ENCODE measurements at places on chromosomes 2 and 18. TPM values are rescaled to one million over a fixed set of nuclear protein-coding genes. Genes with fewer than 3 reads are reported as not detected.

Gene MGAT4A
- 25.5 TPM for total RNA-seq

Gene FAM98A
- total RNA-seq, result 33.4 TPM

Gene HOXD4
- total RNA-seq, result 2.8 TPM

Gene LIMS4
- 19.5 TPM for total RNA-seq

Gene ANKRD30BL
- not detected for total RNA-seq

Gene RTP5
- total RNA-seq, result not detected

Gene LRP1B
- total RNA-seq, result 0.18 TPM

Gene SLC9A4
- total RNA-seq, result not detected

Gene RMDN2
- 2.4 TPM for total RNA-seq

Gene ARHGAP28
- total RNA-seq, result 0.28 TPM

Gene MAP2
- 9.2 TPM for total RNA-seq

Gene KCNG2
- total RNA-seq, result not detected

Gene HSBP1L1
- total RNA-seq, result 2.0 TPM

Gene AKAIN1
- total RNA-seq, result not detected

Gene CD8B
- not detected for total RNA-seq

Gene CYP27C1
- total RNA-seq, result under 0.01 TPM

Gene CAPG
- total RNA-seq, result 28.0 TPM

Gene HOXD1
- 1.8 TPM for total RNA-seq

Gene HOXD8
- total RNA-seq, result 4.1 TPM

Gene ZAP70
- not detected for total RNA-seq

Gene RTTN
- 12.9 TPM for total RNA-seq

Gene PNO1
- 15.3 TPM for total RNA-seq

Gene TRPM8
- total RNA-seq, result not detected

Gene EFEMP1
- total RNA-seq, result 2,267 TPM

Gene IL1F10
- total RNA-seq, result not detected

Gene NOSTRIN
- 0.36 TPM for total RNA-seq

Gene L3MBTL4
- total RNA-seq, result not detected

Gene CROCC2
- total RNA-seq, result not detected

Gene STARD6
- not detected for total RNA-seq

Gene ALLC
- total RNA-seq, result not detected

Gene KCNIP3
- total RNA-seq, result 0.47 TPM

Gene ELOA2
- not detected for total RNA-seq

Gene SP5
- not detected for total RNA-seq

Gene ZC3H15
- 83.5 TPM for total RNA-seq

Gene COLEC12
- total RNA-seq, result 0.94 TPM

Gene DCC
- total RNA-seq, result under 0.01 TPM

Gene CARF
- total RNA-seq, result 2.6 TPM

Gene PTPRN
- not detected for total RNA-seq

Gene DYNAP
- not detected for total RNA-seq

Gene LAMA1
- 0.75 TPM for total RNA-seq

Gene NEU2
- total RNA-seq, result not detected

Gene LBX2
- 1.4 TPM for total RNA-seq

Gene CD8A
- total RNA-seq, result not detected

Gene FAM237A
- total RNA-seq, result not detected

Gene ARID5A
- total RNA-seq, result 7.7 TPM
